ENCODE measurements at places on chromosomes 12 and 14.

DNA sequence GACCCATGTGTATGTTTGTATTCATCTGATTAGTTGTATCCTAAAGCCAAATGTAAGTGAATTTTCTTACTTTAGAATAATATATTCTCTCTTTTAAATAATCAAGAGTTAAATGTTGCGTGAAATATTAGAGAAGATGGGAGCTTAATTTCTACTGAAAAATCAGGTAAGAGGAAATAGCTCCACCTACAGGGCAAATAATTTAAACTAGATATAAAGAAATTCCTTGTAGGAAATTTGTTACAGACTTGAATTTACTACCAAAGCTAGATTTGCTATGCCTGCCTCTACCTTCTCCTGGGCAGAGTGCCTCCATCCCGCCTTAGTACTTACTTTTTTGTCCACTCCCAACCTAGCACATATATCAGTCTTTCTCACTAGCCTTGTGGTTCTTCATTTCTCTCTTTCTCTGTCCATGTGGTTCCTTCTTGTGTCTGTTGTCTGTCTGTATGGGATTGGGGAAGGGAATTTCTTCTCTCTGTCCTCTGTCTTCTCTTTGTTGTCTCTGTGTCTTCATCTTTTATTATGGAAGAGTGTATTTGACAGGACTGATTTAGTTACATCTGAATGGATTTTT lies 44.7 kb downstream of the PALS1 start:
- DNase-seq = peak; percentile 31

DNA sequence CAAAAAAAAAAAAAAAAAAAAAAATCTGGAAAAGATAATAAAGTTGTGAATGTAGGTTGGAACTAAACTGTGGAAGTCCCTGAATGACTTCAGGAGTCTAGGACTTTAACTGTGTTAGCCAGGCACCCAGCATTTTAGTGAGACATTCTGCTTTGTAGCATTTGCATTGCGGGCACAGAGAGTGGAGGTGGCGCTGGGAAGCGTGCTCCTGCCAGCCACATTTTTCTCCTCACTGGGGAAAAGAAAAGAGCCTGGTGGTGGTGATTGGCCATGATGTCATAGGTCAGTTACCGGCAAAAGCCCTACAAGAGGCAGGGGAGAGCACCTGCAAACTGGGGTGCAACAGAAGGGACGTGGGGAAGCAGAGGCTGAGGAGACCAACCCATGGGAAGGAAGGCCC lies 9.7 kb upstream of the GAPDH start:
- no peak for DNase-seq

- peak; percentile 78 for DNase-seq
These were observed 6.2 kb downstream of the CHST11 start for GRCh38 chr12:104462931-104463339.

DNA sequence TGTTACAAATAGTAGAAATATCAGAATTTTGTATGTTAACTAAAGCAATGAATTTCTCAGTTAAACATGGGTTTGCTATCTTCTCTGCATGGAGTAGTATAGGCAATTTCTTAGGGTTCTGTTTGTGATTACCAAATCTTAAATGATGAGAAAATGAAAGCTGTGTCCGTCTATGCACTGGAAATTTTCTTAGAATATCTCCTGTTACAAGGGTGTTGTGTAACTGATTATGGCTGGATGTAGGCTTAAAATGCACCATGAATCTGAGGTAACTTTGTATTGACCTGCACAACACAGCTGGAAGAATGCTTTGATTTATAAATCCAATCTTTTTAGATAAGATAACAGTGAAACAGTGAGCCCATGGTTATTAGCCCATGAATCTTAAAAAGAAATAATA lies 17.8 kb downstream of the TRIP11 start:
- no peak for DNase-seq

GRCh38 chr14:76968621-76969063 lies 59.9 kb downstream of the IRF2BPL start:
- DNase-seq = no peak

GRCh38 chr14:34013721-34014060 lies 62.8 kb upstream of the EGLN3 start:
- no peak for DNase-seq

DNA sequence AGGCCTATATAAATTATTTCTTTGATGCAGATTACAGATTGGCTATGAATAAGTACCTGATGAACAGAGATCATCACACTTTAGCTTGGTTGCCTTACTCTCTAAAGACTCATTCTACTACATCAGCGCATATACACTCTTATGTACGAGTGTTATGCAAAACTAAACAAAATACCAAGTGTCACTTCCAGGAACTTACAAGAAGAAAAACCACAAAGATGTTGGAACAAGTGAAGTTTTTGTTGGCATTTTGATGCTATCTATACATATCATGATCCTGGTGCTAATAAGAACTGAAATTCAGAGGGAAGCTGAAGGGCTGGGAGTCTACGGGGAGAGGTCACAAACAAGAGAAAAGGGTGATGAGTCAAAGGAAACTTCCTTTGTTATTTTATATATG lies 47.9 kb upstream of the CERS5 start:
- DNase-seq = no peak

DNA sequence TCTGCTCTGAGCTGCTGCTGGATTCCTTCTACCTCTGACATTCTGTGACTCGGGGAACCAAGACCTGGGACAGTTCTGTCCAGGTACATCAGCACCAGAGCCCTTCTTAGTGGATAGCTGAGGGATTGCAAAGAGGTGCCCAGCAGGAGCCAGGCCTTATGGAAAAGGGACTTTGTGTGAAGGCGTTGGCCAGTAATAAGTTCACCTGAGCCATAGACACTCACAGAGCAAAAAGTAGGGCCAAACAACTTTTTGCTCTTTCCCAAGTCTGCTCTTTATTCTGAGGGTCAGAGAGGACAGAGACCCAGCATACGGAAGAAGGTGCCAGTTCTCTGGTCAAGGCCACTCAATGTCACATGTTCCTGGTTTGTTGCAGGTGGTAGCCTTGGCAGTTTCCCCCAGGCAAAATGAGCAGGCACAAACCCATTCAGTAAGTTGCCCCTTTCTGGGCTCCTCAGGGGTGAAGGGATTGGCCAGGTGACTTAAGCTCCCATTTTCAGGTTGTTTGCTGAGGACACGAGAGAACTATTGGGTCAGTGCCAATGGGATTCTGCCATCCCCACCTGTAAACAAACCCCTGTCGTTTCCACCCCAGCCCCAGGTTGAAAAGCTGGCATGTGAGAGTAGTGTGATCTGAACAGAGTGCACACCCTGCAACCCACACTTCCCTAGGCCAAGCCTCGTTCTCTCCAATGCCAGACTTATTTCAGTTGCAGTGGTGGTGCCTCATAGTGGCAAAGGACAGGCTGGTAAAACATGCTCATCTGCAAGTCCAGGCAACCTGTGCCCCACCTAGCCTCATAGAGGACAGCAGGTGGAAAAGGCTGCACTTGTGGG lies 150.3 kb downstream of the SMOC1 start:
- no peak for DNase-seq

DNA sequence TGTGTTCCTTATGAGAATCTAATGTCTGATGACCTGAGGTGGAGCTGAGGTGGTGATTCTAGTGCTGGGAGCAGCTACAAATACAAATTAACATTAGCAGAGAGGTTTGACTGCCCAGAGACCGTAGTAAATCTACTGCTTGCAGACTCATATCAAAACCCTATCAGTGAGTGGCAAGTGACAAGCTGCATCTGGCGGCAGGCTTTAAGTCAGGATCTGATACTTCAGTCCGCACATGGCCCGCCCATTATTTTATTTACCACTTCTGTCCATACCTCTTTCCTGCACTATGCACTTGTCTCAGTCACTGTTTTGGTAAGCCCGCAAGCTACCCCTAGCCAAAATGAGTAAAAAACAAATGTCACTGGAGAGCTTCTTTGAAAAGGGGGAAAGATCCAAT lies 11.4 kb downstream of the CEP128 start:
- DNase-seq = no peak

DNA sequence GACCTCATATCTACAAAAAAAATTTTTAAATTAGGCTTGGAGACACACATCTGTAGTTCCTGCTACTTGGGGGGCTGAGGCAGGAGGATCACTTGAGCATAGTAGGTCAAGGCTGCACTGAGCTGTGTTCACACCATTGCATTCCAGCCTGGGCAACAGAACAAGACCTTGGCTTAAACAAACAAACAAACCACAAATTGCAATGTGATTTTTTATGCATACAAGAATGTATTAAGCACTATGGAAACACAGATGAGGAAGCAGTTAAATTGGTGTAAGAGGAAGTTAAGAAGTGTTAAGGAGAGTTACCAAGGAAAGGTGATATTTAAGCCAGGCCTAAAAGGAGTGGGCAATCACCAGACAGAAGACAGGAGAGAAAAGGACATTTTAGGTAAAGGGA lies 83.6 kb upstream of the HECTD1 start:
- no peak for DNase-seq

DNA sequence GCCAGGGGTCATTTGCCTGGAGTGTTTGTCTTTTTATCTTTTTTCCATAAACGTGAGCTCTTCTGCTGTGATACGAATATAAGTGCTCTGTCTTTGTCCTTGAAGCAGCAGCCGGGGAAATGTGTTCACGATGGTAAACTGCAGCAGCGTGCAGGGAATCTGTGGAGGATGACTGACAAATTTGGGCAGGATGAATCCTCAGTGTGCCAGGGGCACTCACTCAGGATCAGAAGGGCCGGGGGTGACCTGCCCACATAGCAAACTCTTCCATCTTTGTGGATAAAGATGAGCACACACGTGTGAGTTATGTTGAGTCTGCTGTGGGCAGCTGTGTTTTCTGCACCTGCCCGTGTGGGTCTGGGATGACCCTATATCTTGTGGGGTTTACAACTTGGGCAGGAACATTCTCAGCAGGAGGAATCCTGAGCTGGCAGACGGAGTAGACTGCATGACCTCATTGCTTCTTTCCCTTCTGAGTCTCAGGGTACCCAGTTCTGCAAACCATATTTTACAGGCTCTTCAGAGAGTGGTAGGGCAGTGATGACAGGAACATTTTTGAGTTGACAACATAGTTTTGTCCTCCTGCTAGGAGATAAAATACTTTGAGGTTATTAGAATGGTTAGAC lies 711 bp downstream of the ANO4 start:
- DNase-seq = no peak

DNA sequence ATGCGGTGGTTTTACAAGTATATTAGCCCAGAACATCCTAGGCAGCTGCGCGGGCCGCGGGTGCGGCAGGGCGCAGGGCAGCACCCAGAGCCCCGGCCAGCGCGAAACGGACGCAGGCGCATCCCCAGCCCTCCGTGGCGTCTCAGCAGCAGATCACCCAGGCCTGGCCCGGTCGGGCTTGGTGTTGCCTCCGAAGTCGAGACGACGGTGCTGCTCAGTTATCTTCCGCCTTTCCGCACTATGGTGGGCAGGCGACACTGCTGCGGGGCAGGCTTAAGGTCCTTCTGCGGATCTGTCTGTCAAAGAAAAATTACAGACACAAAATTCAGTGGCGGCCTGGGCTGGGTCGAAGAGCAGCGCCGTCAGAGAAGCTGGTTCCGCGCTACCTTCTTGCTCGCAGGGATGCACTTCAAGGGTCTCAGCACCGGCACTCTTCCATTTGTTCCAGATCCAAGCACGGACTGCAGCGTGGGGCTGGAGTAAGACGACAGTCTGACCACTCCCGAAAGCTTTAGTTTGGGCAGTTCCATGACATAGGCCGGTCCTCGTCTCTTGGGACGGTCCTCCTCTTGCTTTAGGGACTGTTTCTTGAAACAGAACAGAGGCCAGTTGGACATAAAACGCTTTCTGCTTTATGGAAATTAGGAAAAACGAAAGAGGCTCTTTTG lies 75.8 kb downstream of the MOK start:
- DNase-seq = no peak

DNA sequence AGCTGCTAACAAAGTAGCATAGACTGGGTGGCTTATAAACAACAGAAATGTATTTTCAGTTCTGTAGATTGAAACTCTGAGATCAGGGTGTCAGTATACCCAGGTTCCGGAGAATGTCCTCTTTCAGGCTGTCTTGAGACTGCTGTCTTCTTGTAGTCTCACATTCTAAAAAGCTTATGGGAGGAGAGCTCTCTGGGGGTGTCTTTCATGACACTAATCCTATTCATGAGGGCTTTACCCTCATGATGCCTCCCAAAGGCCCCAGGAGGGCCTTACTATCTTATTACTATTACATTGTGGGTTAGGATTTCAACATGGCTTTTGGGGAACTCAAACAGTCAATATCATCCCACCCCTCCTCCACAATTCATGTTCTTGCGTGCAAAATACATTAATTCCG lies 94.3 kb downstream of the AEBP2 start:
- no peak for DNase-seq

- no peak for DNase-seq
These were observed 5.7 kb upstream of the C12orf42 start for GRCh38 chr12:103501447-103501846.

GRCh38 chr12:14833952-14834351 lies 9.4 kb downstream of the ART4 start:
- DNase-seq = no peak

- no peak for DNase-seq
These were observed 79.9 kb upstream of the KCNA1 start for GRCh38 chr12:4829793-4830162.

DNA sequence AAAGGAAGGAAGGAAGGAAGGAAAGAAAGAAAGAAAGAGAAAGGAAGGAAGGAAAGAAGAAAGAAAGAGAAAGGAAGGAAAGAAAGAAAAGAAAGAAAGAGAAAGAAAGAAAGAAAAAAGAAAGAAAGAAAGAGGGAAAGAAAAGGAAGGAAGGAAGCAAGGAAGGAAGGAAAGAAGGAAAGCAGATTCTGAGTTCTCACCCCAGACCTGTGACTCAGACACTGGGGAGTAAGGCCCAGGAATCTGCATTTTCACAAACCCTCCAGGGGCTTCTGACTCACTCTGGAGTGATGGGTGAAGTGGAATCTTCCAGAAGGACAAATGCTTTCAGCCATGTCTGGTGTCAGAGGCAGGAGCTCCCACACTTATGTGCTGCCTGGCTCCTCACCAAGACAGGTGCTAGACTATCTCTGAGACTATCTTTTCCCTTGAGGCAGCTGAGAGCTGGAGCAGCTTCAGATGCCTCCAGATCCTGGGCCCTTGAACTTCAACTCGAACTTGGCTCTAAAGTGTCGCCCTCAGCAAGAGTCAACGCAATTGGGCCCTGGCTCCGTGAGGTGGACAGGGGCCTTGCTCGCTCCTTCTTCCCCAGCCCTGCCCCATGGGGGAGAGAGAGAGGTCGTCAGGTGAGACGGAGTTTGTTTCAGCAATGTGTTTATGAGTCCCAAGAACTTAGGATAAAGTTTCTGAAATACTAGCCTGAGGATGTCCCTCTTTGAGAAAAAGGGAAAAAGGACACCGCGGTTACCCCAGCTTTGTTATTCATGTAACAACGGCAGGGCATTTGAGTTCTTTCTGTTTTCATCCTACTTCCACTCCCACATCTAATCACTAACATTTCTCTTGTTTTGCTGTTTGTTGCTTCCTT lies 19.8 kb upstream of the SCARB1 start:
- no peak for DNase-seq

DNA sequence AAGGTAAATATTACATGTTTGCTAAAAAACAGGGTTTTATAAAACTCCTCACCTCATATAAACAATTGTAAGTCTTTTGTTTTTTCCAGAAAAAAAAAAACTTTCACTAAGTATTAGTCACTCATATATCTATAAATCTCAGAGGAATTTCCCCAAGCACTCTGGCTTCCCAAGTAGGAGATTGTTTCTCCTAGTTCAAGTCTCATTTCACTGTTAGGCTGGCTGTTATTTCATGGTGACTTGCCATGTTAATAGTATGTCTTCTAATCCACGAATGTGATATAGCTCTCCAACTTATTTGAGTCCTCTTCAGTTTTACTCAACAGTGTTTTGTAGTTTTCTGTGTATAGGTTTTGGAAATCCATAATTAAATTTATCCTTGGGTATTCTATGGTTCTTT lies 61.6 kb downstream of the CAPZA3 start:
- DNase-seq = no peak
